SK-N-SH (cell line): ENCODE measurements at places on chromosomes 3 and 15. TPM values are rescaled to one million over a fixed set of nuclear protein-coding genes. Genes with fewer than 3 reads are reported as not detected.

The GOLGA6A gene
- not detected in 2 replicates for polyA plus RNA-seq

DNA sequence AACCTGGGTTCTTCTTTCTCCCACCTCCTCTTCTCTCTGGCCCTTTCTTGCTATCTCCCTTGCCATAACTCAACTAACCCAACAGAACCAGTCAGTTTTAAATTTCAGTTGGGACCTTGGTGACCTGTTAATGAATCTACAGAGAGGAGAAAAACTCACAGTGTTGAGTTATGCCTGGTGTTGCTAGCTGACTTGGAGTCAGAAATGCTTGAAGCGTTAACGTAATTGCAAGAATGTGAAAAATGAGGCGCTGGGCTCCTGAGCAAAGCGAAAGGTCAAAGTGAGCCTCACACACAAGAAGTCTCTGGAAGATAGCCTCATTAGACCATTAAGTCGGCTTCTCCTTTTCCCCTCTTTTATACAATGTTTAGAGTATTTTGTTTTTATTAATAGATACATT, 18.4 kb downstream of the MEIS2 start:
- DNase-seq, result no peak

DNA sequence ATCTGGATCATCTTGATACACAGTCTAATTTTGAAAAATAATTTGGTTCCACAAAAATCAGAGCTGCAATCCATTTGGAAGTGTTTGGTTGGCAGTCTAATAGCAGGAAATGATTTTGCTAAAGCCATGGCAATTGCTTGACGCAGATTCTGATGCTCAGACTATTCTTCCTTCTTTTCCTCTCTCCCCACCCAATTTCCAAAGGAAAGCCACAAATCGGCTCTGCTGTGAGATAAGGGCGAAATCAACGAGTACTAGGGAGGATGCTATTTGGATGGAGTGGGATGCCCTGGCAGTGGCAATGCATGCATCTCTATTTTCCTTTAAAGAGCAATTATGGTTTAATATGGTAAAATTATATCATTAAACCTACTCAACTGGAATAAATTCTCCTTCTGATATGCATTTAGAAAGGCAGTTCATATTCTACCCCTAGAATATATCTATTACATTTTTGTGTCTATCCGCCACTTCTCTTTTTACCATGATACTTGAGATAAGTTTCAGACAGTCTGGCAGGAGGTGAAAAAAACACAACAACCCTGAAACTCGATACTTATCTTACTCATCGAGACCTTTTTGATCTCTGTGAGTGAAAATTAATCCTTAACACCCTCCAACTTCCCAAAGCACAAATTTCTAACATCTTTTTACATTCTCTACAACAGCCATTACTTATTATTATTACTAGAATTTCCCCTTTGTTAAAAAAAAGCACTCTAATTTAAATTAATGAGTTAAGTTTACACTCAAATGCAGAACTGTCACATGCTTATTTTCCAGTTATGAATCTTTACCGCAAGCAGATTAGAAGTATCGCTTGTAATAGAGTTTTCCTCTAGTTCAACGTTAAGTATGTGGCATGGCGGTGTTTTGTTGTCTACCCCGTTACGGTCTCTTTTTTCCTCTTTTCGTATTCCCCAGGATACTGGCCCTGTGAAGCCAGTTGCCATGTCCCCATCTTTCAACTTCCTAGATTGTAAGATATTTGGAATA, 433.3 kb downstream of the FOXP1 start:
- DNase-seq, result peak; percentile 21

DNA sequence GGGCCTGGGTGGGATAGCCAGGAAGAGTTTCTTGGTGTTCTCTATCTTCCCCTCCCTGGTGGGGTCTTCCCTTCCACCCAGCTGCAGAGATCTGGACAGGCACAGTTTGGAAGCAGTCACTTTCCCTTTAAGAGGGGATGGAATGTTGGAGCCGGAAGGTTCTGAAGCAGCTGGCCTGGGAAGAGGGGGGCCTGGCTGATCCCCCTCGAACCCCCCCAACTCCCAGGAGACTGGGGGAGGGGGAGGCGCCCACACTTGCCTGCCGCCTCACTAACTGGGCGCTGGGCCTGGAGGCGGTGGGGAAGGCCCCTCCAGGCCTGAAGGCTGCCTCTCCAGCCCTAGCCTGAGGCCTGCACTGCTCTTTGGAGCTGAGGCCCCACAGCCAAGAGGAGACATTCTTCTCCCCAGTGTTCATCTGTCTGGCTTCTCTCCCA, 1.4 kb downstream of the DVL3 start:
- peak; percentile 78 for DNase-seq

The CRABP1 gene
- 1.0 and 1.6 TPM in 2 replicates for polyA plus RNA-seq

DNA sequence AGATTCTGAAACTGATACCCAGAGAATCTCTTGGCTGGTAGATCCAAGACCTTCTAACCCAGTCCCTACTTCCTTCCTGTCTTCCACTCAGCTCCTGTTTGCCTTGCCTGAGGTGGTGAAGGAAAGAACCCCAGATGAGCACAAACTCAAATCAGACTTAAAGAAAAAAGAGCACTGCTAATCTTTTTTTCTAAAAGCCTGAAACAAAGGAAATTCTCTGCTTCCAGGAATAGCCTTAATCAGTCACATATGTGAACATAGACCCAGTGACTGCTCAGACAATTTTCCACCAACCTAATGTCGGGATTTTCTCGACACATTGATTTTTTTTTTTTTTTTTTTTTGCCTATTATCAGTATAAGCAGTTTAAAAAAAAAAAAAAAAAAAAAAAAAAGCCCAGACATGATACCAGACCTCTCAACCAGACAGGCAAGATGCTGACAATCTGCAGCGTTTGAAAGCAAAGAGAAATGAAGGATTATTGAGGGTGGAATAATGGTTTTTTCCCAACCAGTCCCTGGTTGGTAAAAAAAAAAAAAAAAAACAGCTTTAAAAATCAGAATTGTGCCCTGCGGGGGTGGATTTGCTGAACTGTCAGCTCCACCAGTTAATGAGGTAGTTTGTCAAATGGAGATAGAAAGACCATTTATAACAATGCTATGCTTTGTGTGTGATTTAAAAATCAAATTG, 256.8 kb upstream of the RARB start:
- peak; percentile 45 for DNase-seq

DNA sequence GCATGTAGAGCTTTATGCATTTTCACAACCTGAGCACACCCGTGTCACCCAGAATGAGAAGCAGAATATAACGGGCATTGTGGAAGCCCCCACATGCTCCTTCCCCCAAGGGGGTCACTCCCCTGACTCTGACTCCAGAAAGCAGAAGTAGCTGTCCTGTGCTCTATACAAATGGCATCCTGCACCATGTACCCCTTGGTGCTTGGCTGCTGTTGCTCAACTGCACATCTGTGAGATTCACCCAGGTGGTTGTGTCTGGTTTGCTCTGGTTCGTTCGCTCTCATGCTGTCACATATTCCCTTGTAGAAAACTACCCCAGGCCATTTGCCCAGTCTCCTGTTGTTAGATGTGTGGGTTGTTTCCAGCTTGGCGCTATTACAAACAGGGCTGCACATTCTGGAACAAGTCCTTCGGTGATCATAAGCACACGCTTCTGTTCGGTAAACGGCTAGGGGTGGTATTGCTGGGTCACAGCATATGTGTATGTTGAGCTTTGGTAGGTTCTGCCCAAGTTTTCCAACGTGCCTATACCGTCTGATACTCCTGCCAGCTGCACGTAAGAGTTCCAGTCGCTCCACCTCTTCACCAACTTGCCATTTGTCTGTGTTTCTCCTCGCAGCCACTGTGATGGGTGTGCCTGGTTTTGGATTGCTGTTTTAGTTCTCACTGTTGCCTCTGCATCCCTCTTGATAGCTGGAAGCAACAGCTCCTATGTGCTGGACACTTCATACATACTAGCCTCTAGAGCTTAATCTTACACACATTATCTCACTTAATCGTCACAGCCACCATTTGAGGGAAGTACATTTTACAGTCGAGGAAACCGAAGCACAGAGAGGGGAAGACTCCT, 65.4 kb upstream of the SLC6A6 start:
- DNase-seq, result no peak

DNA sequence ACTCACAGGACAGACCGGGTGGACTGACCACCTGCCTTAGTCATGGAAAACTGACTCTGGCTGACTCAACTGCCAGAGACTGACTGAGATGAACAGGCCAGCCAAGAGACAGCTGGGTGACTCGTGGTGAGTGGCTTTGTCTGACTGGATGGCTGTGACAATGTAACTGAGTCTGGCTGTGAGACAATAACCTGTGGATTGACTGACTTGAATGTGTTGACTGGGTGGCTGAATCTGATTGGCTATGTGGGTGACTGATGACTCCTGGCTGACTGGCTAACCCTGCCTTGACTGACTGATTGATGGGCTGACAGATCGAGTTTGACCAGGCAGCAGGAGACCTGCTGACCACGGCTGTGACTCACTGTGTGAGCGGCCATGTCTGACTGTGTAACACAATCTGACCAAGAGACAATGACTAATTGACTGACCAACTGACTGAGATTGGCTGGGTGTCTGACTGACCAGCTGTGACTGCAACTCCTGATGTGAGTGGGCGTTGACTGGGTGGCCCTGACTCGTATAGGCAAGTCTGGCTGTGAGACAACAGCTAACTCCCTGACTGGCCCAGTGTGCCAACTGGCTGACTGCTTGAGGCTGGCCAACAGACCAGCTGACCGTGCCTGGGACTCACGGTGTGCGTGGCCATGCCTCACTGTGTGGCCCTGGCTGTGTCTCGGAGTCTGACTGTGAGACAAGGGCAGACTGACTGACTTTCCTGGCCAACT, 509.1 kb downstream of the SHQ1 start:
- DNase-seq, result no peak

DNA sequence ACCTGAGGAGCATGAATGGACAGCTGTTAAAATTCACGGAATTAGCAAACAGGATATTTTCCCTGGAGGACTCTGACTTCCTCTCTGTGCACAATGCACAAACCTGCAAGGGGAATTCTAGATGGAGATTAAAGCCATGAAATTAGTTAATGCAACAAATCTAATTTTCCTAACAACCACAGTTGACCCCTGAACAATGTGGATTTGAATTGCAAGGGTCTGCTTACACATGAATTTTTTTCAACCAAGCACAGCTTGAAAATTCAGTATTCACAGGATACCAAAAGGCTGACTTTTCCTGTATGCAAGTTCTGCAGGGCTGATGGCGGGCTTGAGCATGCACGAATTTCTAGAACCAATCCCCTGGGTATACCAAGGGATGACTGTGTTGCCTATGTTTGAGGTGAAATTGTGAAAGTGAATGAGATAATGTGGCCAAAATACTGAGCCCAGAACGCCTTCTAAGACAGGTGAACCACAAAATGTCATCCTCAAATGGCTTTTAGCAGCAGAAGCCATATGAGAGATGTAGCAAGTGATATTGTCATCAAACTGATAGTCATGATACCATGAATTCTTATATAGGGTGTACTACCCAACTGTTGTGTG, 52.5 kb downstream of the COL8A1 start:
- no peak for DNase-seq

The IQCF5 gene
- polyA plus RNA-seq, result not detected in 2 replicates

The BOC gene
- polyA plus RNA-seq, result 5.8 and 6.6 TPM in 2 replicates

DNA sequence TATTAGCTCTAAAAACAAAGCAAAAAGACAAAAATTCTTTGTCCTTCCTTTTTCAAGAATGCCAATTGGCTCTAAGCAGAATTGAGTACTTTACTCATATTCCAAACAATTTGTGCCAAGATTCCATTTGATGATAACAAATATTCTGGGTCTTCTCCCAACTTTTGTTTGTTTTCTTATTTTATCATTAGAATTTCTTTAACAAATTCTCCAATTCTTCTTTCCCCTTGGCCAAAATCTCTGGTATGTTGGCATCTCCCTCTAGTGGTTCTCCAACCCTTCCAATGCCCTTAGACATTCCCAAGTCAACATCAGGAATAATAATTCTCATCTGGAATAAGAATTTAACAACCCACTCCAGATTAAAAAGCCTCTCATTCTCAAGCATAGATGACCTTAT, 5.3 kb downstream of the CPOX start:
- DNase-seq, result no peak

DNA sequence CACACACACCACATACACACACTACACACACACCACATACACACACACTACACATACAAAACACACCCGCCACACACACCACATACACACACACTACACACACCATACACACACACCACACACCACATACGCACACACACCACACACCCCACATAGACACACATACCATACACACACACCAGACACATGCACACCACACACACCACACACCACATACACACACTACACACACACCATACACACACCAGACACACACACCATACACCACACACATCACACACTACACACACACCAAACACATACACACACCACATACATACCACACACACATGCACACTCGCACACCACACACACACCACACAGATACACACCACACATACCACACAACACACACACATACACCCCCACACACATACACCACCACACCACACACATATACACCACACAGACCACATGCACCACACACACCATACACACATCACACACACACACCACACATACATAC, 26.3 kb downstream of the CPN2 start:
- DNase-seq, result no peak

GRCh38 chr15:41490355-41490754, 3.3 kb upstream of the ITPKA start:
- peak; percentile 23 for DNase-seq

DNA sequence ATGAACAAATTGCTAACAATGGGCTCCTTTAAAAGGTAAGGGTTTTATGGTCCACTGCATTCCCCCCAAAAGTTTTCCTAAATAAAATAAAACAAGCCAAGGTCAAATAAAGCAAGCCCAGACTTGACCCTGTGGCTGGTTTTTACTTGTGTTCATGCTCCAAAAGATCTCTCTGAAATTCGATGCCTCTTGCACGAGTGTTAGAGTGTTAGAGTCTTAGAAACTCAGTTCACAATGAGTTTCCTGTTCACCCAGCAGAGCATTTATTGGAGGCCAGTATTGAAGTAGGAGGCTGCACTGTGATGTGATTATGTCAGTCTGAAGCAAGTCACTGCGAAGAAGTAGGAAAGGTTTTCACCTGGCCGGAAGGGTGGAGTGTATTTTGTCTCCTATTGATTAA, 59.9 kb upstream of the LRTM1 start:
- DNase-seq, result no peak

GRCh38 chr3:16890597-16891333, 6.0 kb downstream of the PLCL2 start:
- DNase-seq, result no peak

The GAP43 gene
- polyA plus RNA-seq, result 13.6 and 14.0 TPM in 2 replicates

DNA sequence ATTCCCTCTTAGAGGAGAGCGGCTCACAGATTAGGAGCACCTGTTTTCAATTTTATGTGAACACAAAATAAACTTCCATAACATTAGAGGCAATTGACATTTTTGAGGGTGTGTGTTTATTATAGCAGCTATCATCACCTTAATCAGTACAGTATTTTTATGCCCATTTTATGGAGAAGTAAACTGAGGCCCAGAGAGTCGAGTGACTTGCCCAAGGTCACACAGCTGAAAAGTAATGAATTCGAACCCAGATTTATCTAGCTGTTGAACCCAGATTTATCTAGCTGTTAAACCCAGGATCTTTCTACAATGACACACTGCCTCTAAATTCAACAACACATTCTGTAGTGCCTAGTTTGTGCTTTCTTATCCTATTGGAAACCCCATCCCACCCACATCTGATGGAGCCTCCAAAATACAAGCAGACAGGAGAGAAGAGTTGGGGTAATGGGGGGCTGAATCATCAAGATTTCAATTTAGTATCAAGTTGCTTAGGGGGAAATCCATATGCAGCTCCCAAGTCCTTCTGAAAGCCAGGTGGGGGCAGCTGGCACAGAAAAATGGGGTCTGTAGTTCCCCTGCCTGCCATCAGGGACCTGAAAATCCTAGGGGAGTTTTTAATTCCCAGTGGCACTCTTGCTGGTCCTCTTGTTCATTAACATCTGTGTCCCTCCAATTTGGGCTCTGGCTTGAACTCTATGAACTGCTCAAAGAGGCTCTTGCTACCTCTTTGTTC, 50.4 kb upstream of the TRA2B start:
- DNase-seq, result peak; percentile 35

The EFCC1 gene
- polyA plus RNA-seq, result not detected in 2 replicates

The ZNF774 gene
- polyA plus RNA-seq, result 1.6 and 1.8 TPM in 2 replicates
